ENCODE measurements at places on chromosomes 12 and 14.

- DNase-seq = no peak
Measured at GRCh38 chr12:69149270-69149669, 90.1 kb upstream of the CPSF6 start.

GRCh38 chr14:61690982-61691381, 4.3 kb upstream of the HIF1A start:
- DNase-seq = no peak

- DNase-seq = no peak
Measured at GRCh38 chr12:116381240-116381743, 103.8 kb upstream of the MED13L start.

DNA sequence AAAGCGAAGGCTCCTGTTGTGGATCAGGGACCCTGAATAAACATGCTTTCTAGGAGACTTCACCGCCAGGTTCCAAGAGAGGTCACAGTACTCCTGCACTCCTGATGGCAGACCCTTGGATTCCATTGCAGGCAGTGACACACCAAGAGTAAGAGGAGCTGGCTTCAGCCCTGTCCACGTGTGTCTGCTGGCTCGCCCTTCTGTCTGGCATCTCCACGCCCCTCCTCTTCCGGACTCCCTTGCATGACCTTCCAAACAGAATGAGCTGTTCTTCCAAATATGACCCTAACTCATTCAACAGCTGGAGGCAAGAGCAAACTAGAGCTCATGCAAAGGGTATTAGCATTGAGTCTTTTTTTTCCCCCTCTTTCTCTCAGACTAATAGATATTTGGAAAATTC, 233.0 kb upstream of the PLEKHG7 start:
- peak; percentile 87 for DNase-seq

- no peak for DNase-seq
Measured at GRCh38 chr12:70005864-70006618, 181.0 kb downstream of the MYRFL start.

DNA sequence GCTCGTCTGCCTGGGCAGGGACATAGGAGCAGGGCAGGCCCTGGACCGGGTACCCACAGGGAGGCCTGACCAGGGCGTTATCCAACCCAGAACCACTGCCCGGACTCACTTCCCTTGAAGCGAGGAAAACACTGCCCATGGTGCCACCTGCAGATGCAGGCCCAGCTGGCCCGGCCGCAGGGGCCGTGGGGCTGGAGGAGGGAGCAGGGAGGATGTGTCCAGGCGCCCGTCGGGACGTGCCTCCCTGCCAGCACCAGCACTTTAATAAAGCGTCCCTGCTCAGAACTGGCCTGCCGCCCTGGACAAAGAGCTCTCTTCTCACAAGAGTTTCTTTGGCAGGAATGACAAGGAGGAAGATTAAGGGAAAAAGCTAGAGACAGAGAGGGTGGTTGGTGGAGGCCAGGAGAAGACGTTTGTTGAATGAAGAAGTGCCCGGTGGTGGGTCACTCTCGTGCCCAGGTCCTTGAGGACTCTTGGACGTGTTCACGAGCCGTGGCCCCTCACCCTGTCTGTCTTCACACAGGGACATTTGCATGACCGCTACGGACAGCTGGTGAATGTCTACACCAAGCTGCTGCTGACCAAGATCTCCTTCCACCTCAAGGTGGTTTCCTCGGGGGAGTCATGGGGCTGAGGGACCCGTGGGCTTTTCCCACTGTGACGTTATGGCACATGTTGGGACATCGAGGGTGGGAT, 14.2 kb downstream of the HIP1R start:
- DNase-seq = no peak

- DNase-seq = no peak
Measured at GRCh38 chr14:77041881-77042545, 13.5 kb upstream of the IRF2BPL start.

DNA sequence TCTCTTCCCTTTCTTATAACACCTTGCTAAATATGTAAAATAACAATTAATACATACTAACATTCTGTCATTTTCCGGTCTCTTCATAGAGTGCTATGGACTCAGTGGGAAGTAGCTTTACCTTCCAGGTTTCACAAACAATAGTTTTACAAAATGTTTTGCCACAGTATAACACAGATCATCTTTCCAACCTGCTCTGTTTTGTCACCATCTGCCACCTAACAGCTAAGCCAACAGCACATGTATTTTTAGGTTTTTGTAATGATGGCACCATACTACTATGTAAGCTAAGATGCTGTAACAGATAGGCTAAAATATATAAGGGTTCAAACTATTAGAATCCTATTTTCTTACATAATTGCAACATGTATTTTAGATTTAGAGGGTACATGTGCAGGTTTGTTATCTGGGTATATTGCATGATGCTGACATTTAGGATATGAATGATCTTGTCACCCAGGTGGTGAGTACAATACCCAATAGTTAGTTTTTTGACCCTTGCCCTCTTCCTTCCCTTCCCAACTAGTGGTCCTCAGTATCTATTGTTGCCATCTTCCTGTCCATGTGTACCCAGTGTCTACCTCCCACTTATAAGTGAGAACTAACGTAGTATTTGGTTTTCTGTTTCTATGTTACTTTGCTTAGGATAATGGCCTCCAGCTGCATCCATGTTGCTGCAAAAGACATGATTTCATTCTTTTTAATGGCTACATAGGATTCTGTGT, 8.7 kb downstream of the RHOJ start:
- no peak for DNase-seq

- no peak for DNase-seq
Measured at GRCh38 chr14:105776924-105777323, 250.5 kb downstream of the TMEM121 start.

DNA sequence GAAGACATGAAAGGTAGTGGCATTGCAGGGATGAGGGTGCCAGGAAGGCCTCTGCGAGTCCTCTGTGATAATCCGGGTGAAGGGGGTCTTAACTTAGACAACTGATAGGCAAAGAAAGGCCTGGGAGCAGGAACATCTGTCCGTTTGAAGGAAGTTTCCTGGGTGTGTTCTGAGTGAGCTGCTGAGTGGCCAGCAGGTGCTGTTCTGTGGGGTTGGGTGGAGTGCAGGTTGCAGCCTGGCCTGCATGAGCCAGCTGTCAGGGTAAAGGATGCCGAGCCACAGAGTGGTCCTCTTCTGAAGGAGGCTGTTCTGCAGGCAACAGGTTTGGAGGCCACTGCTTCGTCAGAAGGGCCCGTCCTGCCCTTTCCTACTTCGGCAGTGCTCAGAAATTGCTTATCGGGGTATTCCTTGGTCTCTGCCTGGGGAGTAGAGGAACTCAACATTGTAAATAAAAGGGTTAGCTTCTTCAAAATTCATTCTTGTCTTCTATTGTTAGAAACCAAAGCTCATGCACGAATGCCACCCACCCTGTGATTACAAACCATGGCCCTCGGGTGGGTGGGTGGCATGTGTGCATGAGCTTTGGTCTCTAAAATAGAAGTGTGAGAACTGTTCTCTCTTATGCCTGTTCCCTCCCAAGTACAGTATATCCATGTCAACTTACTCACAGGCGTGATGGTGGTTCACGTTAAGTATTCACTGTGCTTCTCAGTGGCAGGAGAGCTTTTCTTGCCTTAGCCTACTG, 118.9 kb downstream of the CHST11 start:
- DNase-seq = no peak

DNA sequence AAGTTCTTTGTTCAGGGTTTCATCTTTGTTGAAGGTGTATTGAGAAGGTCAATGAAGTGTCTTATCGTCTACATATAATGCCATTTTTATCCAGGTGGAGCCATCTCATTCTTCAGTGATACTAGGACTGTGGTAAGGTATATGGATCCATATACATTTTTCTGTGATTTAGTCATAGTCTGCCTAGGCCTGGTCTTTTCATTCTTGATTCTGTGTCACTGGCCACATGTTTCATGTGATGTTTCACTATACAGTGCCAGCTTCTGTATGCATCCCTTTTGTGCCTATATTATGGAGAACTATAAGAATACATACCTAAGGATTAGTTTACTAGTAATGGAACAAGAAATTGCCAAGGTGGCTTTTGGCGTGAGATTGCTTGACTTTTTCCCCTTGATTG, 40.5 kb downstream of the VEZT start:
- no peak for DNase-seq

- DNase-seq = no peak
Measured at GRCh38 chr12:4579305-4580102, 17.5 kb downstream of the DYRK4 start.

GRCh38 chr12:30755395-30755762, 628 bp upstream of the CAPRIN2 start:
- DNase-seq = no peak

GRCh38 chr12:130752692-130753230, 36.7 kb upstream of the RIMBP2 start:
- DNase-seq = no peak

- no peak for DNase-seq
Measured at GRCh38 chr14:81324011-81324410, 76.1 kb downstream of the STON2 start.

- no peak for DNase-seq
Measured at GRCh38 chr12:92038476-92038875, 107.2 kb downstream of the BTG1 start.

DNA sequence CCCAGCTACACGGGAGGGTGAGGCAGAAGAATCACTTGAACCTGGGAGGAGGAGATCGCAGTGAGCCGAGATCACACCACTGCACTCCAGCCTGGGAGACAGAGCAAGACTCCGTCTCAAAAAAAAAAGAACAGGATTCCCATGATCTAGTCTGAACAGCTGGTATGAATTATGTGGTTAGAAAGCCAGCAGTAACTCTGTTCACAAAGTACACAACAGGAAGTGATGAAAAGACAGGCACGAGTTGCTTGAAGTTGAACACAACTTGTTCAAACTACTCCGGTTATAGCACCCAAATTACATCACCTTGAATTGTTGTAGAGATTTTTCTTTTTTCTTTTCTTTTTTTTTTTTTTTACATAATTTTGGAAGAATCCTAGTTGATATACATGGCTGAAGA, 238.8 kb upstream of the RGS6 start:
- no peak for DNase-seq

- no peak for DNase-seq
Measured at GRCh38 chr12:125208942-125209341, 143.7 kb downstream of the AACS start.

DNA sequence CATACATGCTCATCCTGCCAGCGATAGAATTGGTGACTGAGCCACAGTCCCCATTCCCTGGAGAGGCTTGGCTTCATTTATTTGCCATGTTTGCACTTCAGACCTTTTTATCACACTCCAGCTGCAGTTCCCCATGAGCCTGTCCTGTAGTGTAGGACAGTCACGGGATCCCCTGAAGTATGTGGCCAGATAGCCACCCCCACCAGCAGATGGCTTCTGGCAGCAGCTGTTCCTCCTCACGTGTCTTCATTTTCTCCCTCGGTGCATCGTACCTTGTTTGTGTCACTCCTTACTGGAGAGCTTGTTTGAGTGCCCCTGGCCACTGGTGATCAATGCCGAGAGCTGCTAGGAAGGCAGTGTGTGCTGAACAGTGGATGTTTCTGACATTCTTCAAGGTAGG, 40.2 kb downstream of the UBE3B start:
- DNase-seq = peak; percentile 48

DNA sequence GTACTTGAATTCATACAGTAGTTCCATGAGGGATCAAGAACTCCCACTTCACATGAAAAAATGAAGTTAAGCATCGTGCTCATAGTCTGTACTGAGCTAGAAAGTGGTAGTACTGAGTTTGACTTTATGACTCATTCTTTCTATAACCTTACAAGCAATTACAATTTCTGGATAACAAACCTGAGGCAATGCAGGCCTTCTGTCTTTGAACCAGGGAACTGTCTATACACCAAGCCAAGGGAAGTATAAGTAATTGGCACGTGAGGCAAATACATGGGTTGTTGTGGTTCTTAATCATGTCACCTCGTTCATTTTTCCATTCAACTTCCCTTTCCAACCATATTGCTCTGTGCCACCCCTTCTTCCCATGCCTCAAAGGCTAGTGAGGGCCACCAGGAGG, 16.8 kb downstream of the GNS start:
- DNase-seq = no peak

DNA sequence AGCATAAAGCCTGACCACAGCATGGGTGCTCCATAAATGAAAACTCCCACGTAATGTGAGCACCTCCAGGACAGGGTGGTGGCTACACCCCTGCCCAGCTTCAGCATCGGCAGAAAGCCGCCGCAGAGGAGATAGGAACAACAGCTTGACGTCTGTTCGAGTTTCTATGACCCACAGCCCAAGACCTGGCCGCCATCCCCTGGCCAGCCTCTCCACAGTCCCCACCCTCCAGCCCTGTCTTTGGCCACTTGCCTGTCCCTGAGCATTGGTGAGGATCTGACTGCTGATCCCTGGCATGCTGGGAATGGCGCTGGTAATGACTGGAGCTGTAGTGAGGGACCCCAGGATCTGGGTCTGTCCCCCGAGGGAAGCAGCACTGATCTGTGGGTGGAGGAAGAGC, 21.3 kb downstream of the POU6F1 start:
- DNase-seq = no peak

DNA sequence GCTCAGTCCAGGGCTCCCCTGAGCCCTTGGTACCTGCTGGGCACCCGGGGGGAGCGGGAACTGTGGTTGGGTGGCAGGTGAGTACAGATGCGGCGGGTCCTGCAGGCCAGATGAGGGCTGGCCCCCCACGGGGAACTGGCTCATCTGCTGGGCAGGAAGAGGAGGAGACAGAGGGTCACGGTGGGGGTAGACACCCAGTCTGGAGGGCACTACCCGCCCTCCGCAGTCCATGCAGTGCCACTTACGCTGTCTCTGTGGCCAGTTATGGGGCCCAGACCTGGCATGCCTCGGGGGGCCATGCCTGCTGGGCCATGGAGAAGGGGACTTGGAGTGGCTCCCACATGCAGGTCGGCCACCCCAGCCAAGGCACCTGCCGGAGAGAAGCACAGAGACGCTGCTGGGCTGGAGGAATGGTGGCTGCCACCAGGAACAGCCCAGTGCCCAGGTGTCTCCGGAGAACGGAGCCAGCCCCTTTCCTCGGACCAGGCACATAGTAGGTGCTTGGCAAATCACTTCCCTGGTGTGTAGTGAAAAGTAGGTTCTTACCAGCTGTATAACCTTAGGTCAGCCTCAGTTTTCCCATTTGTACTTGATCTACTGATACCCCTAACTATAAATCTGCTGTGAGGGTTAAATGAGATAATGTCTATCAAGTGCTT, 21.1 kb downstream of the FOXN4 start:
- DNase-seq = no peak

DNA sequence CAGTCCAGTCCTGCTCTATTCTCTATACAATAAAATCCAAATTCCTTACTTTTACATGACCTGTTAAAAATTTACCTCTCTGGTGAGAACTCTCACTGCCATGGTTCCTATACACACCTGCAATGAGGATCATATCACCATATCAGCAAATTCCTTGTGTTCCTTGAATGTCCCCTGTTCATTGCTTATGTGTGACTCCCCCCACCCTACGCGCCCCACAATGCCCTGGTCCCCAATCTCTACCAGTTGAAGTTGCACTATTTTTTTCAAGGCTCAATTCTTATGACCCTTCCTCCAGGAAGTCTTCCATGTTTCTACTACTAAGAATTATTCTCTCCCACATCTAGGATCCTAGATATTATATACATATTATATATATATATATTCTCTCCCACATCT, 82.2 kb upstream of the NEDD1 start:
- no peak for DNase-seq

DNA sequence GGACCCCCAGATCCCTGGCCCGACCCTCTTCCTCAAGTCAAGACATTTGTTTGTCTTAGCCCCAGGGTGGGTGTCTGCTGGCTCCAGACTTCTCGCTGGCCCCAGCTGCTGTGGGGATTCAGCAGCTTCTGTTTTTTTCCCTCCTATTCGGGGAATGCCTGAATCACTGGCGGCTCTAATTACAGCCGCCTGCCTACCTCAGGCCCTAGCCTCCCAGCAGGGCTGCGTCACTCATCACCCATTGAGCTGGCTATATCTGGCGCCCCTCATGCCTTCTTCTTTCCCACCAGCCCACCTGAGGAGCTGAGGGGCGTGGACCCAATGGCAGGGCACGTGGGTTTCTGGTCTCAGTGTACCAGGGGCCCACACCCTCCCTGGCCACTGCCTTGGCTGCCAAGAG, 10.1 kb downstream of the KRT80 start:
- no peak for DNase-seq

Measured in heart left ventricle (tissue), 16 donors.